ENCODE measurements at places on chromosomes 3 and 15. TPM values are rescaled to one million over a fixed set of nuclear protein-coding genes. Genes with fewer than 3 reads are reported as not detected.
A peak's percentile ranks its signal among the peaks of the same experiment; 100 is the strongest.

Gene GRAMD2A
- total RNA-seq: not detected

Gene VPS33B
- total RNA-seq: 6.1 TPM

Gene COL8A1
- total RNA-seq: 12.0 TPM

GRCh38 chr3:134308350-134308891 is 57.8 kb upstream of the RYK start:
- DNase-seq: peak; percentile 83

GRCh38 chr3:141402476-141403171 is 34.3 kb downstream of the ZBTB38 start:
- DNase-seq: peak; percentile 90

DNA sequence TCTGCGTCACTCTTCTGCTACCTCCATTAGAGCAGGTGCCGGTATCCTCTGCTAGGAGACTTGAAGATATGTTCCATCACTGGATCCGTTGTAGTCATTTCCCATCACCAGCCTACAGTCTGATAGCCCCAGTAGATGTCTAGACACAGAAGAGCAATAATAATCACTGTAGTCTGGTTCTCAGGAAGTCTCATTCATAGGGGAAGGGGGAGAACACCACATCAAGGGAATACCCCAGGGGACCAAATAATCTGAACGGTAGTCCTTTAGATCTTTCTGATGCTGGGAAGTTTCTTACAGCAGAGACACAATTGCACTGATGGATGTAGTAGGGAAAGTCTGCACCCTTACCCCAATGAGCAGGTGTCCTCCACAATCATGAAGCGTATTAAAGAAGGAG is 595.0 kb downstream of the EPHA3 start:
- no peak for DNase-seq

- no peak for DNase-seq
Observed at GRCh38 chr3:130712718-130713423, 33.8 kb downstream of the PIK3R4 start.
